ENCODE measurements at places on chromosomes 3 and 15.

DNA sequence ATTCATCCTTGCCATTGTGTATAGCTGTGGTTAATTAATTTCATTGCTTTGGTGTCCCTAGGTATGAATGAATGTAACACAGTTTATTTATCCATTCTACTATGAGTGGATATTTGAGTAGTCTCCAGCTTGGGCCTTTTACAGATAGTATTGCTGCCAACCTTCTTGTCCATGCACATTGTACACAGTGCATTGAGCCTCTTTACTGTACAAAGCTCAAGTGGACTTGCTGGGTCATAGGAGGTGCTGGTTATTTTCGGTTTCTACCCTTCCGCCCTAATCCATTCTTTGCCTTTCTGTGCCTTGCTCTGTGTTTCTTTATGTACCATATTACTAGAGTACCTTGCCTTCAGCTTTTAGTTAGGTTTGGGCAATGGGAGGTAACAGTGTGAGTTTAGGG lies 60.7 kb downstream of the DUT start:
- no peak for DNase-seq

- no peak for DNase-seq
Measured at GRCh38 chr15:71334873-71335272, 219.6 kb downstream of the THSD4 start.

GRCh38 chr3:17772556-17772955 lies 30.1 kb upstream of the TBC1D5 start:
- DNase-seq: no peak

DNA sequence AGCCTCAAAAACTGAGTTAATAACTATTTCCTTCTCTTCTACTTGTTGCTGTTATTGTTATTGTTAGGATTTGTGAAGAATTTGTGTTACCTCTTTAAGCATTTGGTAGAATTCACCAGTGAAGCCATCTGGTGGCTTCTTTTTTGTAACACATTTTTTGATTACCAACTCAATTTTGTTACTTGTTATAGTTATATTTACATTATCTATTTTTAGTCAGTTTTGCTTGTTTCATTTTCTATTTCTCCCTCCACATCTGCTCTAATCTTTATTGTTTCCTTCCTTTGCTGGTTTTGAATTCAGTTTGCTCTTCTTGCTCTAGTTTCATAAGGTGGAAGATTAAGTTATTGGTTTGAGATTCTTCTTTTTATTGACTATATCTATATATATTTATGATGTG lies 3.7 kb upstream of the SLC9C1 start:
- DNase-seq: no peak
